ENCODE measurements at places on chromosomes 5 and 9.

- no peaks in the 10 kb centered on the region for H3K36me3 ChIP-seq
- H3K4me1 ChIP-seq: peaks cover 13% of the 10 kb centered on the region
- H3K4me3 ChIP-seq: no peak overlapping the region
- H3K27me3 ChIP-seq: peaks cover 68% of the 10 kb centered on the region
- no peak for DNase-seq
Observed at GRCh38 chr5:73231246-73231778, 58.3 kb downstream of the TMEM174 start.

- no peak for DNase-seq
- H3K36me3 ChIP-seq: no peaks in the 10 kb centered on the region
- H3K27me3 ChIP-seq: no peaks in the 10 kb centered on the region
- no peaks in the 10 kb centered on the region for H3K4me1 ChIP-seq
- H3K27ac ChIP-seq: no peak overlapping the region
Observed at GRCh38 chr5:168740092-168740800, 161.1 kb upstream of the PANK3 start.

DNA sequence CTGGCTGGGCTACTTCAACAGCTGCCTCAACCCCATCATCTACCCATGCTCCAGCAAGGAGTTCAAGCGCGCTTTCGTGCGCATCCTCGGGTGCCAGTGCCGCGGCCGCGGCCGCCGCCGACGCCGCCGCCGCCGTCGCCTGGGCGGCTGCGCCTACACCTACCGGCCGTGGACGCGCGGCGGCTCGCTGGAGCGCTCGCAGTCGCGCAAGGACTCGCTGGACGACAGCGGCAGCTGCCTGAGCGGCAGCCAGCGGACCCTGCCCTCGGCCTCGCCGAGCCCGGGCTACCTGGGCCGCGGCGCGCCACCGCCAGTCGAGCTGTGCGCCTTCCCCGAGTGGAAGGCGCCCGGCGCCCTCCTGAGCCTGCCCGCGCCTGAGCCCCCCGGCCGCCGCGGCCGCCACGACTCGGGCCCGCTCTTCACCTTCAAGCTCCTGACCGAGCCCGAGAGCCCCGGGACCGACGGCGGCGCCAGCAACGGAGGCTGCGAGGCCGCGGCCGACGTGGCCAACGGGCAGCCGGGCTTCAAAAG, 36.9 kb upstream of the TTC1 start:
- no peak for DNase-seq
- no peak overlapping the region for H3K4me3 ChIP-seq
- H3K36me3 ChIP-seq: no peaks in the 10 kb centered on the region
- no peaks in the 10 kb centered on the region for H3K4me1 ChIP-seq

DNA sequence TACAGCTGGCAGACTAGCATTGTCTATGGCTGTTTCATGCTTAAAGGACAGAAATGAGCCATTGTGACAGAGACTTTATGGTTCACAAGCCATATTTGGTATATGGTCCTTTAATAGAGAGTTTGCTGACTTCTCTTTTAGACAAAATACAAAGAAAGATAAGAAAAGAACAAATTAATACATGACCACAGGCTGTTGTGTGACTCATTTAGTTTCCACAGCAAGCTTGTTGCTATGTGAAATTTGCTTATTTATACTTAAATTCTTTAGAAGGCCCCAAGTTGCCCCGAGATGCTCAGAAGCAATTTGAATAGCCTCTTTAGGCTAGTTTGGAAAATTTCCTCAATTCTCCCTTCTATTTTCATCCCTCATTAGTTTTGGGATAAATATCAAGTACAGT, 315.3 kb upstream of the RPS23 start:
- no peak overlapping the region for H3K27ac ChIP-seq
- DNase-seq: no peak
- no peaks in the 10 kb centered on the region for H3K27me3 ChIP-seq

DNA sequence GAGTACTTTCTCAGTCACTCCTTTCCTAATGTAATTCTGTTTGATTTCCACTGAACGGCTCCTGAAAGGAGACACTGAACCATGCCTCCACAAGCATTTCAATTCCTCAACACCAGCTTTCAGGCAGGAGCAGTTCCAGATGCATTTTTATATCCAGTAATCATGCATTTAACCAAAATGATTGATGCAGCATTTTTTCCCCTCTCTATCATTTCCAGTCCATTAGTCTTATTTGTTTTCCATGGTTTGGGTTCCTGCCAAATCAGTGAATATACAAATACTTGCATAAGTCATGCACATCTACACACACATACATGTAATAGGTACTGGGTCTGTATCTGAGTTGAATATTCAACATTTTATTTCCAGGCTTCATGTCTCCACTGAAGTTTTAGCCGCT, 122.7 kb downstream of the GRIA1 start:
- DNase-seq: no peak
- H3K4me3 ChIP-seq: no peak overlapping the region
- no peak overlapping the region for H3K27ac ChIP-seq
- H3K4me1 ChIP-seq: no peaks in the 10 kb centered on the region
- no peaks in the 10 kb centered on the region for H3K27me3 ChIP-seq

- H3K4me3 ChIP-seq: peak overlapping the region; percentile 91
- H3K27me3 ChIP-seq: no peaks in the 10 kb centered on the region
- DNase-seq: no peak
- H3K36me3 ChIP-seq: no peaks in the 10 kb centered on the region
Observed at GRCh38 chr9:133347515-133347984, 381 bp downstream of the MED22 start.

GRCh38 chr5:122412966-122413365, 100.9 kb downstream of the SNCAIP start:
- no peak overlapping the region for H3K4me3 ChIP-seq
- no peak overlapping the region for H3K27ac ChIP-seq
- no peak for DNase-seq
- H3K4me1 ChIP-seq: no peaks in the 10 kb centered on the region
- no peaks in the 10 kb centered on the region for H3K27me3 ChIP-seq

- DNase-seq: no peak
- H3K36me3 ChIP-seq: no peaks in the 10 kb centered on the region
- H3K27me3 ChIP-seq: no peaks in the 10 kb centered on the region
- peaks cover 7% of the 10 kb centered on the region for H3K4me1 ChIP-seq
Observed at GRCh38 chr5:36778336-36778735, 98.2 kb upstream of the NIPBL start.

- H3K27ac ChIP-seq: no peak overlapping the region
- H3K4me1 ChIP-seq: peaks cover 16% of the 10 kb centered on the region
- no peak overlapping the region for H3K4me3 ChIP-seq
- H3K27me3 ChIP-seq: no peaks in the 10 kb centered on the region
- no peak for DNase-seq
Observed at GRCh38 chr9:135985459-135985774, 24.2 kb upstream of the UBAC1 start.

Data from gastrocnemius medialis (tissue), 4 donors.